ENCODE measurements at places on chromosomes 7 and 10.

DNA sequence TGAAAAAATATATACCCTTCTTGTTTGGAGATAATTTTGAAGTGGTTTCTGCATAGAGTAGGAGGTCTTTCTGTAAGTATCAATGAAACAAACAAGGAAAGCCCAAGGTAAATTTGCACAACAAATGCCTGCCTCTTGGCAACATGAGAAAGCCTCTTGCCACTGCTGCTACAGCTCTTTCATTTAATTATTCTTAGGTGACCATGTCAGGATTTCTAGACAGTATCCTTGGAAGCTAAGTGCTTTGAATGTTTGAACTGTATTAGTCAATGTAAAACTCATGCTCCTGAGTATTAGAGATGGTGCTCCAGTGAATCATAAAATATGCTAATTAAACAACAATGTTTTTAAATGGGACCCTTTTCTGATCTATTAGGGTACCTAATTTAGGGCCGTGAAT, 81.2 kb upstream of the ITGB1 start:
- DNase-seq = no peak

GRCh38 chr10:132410056-132410778, 13.2 kb downstream of the PWWP2B start:
- no peak for DNase-seq

- DNase-seq = no peak
Observed at GRCh38 chr10:5047912-5048628, 44.4 kb upstream of the AKR1C2 start.

DNA sequence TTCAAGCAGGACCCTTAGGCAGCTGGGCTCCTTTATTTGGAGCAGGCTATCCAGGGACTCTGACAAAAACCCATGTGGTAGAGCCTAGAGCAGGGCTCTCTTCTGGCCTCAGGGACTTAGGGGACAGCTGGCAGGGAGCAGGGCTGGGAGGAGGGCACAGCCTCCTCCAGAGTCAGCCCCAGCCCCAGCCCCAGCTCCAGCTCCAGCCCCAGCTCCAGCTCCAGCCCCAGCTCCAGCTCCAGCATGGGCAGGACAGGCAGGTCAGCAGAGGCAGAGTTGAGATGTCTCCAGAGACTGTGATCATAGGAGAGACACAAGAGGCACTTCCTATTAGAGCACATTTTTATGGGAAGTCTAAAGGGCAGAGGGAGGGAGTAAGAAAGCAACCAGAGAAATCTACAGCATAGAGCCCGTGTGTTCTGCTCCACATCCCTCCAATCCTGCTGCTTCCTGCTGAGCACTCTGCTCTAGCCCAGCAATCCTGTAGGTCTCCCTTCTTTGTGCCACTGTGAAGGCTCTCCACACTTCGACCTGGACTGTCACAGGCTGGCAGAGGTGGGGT, 13.3 kb upstream of the C10orf53 start:
- DNase-seq = no peak
